ENCODE measurements at places on chromosomes 13 and 19.
A peak's percentile ranks its signal among the peaks of the same experiment; 100 is the strongest.

DNA sequence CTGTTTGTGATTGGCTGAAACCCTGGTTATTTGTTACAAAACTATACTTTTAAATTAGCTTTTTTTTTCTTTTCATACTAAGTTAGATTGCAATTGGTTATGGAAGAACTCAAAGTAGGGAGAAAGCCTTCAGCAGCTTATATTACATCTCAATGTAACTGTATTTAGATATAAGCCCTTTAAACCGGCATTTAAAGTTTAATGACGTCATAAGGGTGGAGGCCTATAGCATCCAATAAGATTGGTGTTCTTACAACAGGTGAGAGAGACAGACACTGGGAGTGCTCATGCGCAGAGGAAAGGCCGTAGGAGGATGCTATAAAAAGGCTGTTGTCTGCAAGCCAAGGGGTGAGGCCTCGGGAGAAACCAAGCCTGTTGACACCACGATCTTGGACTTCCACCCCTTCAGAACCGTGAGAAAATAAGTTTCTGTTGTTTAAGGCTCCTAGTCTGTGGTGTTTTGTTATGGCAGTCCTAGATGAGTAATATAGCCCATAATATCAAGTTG is 1198.8 kb upstream of the SPRY2 start:
- no peak for DNase-seq

DNA sequence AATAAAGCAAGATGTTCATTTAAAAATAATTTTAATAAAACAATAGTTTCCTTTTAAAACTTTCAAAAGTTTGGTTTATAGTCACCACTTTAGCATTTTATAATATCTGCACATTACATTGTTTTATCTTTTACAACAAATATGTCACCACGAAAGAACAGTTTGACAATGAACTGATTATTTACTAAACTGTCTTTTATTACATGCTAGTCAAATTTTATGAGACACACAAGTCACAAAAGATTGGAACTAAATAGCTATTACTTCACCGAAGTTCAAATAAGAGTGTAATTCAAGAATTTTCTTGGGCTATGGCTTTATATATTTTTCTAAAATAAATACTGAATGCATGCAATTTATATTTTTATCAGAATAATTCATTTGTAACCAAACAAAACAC is 57.5 kb upstream of the EEF1AKMT1 start:
- no peak for DNase-seq

DNA sequence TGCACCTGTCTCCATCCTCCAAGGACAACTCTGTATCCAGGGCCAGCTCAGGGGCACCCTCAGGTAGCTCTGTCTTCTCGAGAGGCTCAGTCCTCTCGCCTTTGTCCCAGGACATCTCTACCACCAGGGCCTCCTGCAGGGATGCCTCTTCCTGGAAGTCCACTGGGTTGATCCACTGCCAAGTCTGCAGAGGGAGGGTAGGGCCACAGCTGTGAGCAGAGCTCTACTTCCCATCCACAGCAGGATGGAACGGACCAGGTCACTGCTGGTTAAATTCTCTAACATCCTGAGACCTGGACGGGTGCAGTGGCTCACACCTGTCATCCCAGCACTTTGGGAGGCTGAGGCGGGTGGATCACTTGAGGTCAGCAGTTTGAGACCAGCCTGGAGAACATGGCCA is 26.8 kb downstream of the IL12RB1 start:
- no peak for DNase-seq

- no peak for DNase-seq
These were observed 110.0 kb upstream of the SOX21 start for GRCh38 chr13:94822356-94822755.

GRCh38 chr19:33429891-33430673 is 56.6 kb downstream of the CEBPG start:
- no peak for DNase-seq

DNA sequence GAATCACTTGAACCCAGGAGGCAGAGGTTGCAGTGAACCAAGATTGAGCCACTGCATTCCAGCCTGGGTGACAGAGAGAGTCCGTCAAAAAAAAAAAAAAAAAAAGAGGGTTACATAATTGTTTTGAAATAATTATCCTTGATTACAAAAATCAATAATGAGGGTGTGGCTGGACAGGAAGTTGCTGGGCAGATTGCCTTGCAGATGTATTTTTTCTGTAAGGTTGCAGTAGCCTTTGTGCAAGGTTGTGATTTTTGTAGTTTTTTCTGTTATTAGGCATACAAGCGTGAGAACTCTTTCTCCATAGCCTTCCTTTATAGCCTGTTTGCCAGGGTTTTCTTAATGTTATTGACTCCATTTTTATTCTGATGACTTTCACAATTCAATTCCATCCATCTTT is 40.7 kb upstream of the SIN3B start:
- no peak for DNase-seq

- DNase-seq, result peak; percentile 26
These were observed 3.4 kb downstream of the PRR36 start for GRCh38 chr19:7870571-7871436.

- no peak for DNase-seq
These were observed 7.5 kb downstream of the CCNE1 start for GRCh38 chr19:29819300-29819699.

- DNase-seq, result no peak
These were observed 9.7 kb upstream of the FUT2 start for GRCh38 chr19:48686088-48686487.

- no peak for DNase-seq
These were observed 108.1 kb downstream of the PCDH17 start for GRCh38 chr13:57739543-57740190.

DNA sequence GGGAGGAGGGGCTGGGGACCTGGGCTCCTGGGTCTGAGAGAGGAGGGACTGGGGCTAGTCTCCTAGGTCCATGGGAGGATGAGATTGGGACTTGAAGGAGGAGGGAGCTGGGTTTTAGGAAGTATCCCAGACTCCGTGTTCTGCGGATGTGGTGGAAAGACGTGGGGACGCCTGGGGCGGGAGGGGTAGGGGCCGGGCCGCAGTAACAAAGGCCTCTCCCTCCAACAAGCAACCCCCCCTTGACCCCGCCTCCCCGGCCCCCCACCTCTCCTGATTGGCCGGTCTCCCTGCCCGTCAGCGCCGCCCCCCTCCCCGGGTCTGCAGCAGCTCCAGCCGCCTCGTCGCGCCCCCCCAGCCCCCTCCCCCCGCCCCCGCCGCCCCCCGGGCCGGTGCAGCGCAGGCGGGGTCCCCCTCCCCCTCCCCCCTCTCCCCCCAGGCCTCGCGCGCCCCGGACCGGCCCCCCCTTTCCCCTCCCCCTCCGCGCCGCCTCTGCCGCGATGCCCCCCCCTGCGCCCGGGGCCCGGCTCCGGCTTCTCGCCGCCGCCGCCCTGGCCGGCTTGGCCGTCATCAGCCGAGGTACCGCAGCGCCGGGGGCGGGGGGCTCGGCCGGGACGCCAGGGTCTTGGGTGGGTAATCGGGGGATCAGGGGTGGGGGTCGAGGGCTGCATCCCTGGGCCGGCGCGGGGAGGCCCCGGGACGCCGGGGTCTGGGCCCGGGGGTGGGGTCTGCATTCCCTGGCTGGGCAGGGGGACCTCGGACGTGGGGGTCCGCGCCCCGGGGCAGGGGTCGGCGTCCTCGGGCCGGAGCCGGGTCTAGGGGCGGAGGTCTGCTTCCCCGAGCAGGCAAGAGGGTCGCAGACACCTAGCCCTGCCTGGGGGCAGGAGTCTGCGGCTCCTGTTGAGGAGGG is at the start of gene IGLON5:
Gene IGLON5, plus strand, starts transcription at position 294 of the 907 bp plus-strand sequence. Its CDS starts 204 bp downstream, at position 498.
- DNase-seq, result no peak

DNA sequence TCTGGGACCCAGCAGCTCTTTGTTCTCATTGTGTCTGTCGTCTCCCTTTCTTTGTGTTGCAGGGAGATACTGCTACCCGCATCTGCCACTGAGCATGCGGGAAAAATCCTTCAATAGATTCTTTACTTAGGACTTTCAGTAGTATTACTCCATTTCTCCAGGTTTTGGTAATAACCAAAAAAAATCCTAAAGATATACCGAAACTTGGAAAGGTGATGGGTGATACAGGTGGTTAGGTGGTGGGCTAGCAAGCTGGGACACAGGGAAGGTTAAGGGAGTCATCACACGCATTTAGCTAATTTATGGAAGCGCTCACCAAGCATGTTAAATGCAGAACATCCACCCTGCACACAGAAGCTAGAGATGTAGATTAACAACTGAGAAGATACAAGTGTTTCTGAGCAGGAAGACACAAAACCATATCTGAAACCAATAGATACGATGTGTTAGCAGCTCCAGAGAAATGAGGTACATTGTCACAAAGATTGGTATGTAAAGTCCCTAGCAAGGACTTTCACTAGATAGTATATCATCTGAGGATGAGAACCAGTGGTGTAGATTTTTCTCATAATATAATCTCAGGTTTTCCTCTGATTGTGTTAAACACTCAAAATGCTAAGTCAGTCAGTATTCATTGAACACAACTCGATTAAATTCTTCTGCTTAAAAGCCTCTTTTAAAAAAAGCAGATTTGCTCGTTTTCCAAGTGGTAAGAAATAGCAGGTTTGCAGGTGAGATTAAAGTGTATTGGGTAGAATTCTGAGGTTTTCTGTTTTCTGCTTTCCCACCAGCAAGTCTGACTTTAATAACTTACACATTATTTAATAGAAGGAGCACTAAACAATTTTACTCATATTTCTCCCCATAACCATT is 1.2 kb upstream of the SLAIN1 start:
- DNase-seq, result no peak

DNA sequence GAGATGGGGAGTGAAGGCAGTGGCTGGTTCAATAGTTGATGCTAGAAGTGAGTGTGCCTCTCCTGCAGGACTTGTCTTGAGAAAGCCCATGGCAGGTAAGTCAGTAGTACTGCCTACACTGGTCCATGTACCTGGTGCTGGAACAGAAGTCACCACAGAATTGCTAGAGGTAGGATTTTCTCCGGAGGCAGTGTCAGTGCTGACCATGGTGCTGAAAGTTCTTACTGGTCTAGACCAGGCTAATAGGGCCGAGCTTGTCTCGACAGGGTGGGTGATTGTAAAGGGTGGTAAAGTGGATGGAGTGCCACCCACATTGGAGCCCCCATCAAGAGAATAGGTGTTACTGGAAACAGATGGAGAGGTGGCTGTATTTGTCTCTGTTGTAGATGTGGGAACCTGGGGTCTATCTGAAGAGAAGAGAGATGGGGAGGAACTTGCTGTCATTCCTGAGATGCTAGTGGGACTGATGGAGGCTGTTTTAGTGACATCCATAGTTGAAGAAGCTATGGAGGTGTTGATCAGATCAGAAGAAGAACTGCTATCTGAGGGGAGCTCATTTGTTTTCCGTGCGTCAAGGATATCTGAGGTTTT is 36.6 kb downstream of the MUC16 start:
- DNase-seq, result no peak

DNA sequence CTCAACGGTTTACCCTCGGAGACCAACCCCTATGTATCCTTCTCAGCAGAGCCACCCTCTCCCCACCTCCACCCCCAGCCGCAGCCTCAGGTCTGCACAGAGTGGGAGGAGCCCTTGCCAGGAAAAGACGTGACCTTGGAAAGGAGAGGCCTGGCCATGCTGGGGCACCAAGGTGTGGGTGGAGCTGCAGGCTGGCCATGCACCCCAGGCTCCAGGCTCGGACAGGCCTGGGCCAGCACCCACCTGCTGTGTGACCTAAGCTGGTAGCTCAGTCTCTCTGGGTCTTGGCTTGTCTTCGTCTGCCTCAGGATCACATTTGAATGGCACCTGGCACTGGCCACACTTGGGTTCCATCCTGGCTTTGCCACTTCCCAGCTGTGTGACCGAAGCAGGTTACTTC is 29.5 kb downstream of the CCDC8 start:
- no peak for DNase-seq

DNA sequence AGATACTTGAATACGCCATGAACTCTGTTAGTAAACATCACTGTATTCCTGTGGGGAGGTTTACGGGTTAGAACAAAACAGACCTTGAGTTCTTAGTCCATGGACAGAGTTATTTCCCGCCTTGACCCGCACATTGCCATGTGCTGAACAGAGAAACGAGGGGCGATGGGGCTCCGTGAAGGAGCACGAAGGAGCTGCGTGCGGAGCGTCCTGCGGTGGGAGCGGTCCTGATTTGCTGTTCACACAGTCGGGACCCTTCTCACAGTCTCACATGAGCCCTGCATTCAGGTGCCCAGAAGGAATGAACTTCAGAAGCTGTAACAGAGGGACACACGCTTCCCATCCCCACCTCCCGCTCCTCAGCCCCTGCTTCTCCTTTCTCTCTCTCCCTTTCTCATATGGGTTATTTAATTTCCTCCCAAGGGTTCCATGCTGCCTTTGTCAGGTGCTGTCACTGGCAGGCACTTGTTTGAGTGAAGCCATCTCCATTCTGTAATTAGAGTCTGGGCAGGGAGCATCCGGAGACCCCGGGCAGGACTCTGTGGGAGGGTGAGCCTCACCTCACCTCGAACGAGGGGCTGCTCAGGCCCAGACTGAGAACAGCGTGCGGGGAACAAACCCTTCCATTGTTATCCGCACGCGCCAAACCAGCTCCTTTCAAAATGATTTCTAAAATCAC is 76.9 kb downstream of the TEX29 start:
- no peak for DNase-seq

DNA sequence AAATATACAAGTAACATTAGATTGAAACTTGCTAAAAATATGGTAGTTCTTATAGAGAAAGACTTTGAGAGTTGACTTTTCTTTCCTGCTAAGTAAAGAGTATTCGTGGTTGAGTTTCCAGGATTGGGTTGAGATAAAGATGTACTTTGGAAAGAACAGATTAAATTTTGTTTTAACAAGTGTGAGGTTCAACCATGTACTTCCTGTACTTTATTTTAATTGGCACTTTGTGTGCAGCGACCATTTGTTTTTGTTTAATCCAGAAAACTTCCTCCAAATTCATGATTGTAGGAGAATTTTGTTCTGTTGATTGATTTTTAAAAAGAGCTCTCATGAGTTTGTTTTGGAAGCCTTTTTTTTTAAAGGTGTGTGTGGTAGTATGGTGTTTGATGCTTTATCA is 46.9 kb downstream of the PAN3 start:
- no peak for DNase-seq
